Glutamatergic neuron (in vitro differentiated cells): ENCODE measurements at places on chromosomes 12 and 14.

DNA sequence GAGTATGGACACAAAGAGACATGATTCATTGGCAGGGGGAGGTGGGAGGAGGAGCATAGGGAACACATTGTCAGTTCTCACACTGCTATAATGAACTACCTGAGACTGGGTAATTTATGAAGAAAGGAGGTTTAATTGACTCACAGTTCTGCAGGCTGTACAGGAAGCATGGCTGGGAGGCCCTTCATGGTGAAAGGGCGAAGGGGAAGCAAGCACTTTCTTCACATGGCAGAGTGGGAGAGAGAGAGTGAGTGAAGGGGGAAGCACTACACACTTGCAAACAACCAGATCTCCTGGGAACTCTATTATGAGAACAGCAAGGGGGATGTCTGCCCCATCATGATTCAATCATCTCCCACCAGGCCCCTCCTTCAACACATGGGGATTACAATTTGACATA is 391.8 kb downstream of the BMP4 start:
- no peak for DNase-seq

DNA sequence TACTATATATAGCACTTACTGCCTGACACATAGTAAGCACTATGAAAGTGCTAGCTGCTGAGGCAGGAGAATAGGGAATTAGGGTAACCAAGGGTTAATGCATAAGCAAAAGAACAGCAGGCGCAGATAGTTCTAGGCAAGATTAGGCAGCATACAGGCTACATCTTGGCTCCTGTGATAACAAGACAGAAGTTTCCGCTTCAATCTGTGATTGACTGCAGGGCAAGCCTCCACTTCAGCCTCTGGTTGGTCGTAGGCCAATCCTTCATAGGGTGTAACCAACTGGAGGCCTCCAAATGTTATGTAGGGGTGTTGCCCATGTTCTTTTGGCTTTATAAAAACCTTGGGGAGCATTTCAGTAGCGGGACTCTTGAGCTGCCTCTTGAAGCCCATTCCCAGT is 46.9 kb downstream of the KLHL28 start:
- DNase-seq = no peak

GRCh38 chr12:75414671-75415070 is 23.8 kb downstream of the GLIPR1L2 start:
- DNase-seq = no peak

DNA sequence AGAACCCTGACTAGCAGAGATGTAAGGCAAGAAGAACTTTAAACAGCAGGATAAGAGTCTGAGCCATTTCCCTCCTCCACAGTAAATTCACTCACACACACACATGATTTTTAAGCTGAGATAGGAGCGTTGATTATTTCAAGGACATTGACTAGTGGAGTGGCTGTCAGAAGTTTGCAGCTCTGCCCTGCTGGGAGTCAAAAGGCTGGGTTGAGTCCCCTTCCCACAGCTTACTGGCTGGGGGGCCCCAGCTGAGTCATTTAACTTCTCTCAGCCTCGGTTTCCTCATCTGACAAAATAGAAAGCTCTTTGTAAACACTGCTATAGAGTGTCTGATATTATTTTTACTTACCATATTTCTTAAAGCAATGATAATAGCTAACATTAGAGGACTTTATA is 28.3 kb downstream of the VCPKMT start:
- no peak for DNase-seq

DNA sequence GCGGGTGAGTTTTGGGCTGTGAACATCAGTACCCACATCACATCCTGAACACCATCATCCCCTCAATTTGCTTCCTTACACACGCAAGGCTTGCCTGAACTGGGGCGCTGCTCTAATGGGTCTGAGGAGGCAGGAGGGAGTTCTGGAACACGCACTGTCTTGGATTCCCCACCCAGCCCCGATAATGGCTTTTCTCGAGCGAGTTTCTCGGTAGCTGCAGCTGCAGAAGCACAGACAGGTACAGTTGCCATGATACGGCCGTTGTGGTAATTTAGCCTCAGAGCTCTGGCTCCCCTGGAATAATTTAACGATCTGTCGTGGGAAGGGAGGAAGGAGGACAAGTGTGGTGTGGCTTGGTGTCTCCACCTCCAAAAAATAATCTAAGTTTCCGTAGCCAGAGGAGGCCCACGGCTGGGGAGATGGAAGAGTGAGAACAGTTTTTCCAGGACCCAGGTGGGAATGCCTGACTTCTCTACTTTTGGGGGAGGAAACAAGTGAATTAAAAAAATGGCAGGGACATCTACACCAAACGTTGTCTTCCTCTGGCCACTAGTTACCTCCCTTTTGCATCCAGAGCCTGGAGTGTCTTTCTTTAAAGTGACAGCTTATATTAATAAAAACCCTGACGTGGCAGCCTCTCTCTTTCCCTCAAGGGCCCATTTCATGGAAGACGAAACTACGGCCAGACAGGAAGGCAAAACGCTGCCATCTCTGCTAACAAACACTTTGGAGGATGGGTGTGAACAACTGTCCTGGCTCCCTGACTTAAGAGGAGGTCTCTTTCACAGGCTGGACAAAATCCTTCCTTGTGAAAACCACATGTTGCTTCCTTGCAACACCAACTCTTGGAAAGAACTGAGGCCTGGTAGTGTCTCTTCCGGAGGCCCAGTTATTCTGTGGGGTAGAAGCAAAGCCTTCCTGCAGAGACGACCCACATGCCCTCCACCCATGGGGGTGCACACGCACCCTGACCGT is 84.8 kb downstream of the RBM19 start:
- DNase-seq = no peak

DNA sequence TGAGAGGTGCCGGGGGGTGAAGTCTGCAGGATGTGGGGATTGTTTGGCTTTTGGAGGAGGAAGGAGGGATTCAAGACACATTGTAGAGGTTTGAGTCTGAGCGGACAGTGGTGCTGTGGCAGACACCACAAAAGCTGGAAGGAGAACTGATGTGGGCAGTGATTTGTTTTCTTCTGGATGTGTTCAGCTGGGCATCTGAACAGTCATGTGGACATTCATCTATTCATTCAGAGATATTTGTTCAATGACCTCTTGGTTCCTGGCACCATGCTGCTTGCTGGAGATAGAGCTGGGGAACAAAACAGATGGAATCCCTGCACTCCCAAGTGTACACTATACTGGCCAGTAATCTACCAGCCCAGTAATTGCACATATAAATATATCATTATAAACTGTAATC is 64.0 kb downstream of the PTPN11 start:
- DNase-seq = no peak

- DNase-seq = no peak
These were observed 11.4 kb upstream of the ARF6 start for GRCh38 chr14:49881350-49882001.

GRCh38 chr14:105737504-105738246 is 211.3 kb downstream of the TMEM121 start:
- DNase-seq = no peak

DNA sequence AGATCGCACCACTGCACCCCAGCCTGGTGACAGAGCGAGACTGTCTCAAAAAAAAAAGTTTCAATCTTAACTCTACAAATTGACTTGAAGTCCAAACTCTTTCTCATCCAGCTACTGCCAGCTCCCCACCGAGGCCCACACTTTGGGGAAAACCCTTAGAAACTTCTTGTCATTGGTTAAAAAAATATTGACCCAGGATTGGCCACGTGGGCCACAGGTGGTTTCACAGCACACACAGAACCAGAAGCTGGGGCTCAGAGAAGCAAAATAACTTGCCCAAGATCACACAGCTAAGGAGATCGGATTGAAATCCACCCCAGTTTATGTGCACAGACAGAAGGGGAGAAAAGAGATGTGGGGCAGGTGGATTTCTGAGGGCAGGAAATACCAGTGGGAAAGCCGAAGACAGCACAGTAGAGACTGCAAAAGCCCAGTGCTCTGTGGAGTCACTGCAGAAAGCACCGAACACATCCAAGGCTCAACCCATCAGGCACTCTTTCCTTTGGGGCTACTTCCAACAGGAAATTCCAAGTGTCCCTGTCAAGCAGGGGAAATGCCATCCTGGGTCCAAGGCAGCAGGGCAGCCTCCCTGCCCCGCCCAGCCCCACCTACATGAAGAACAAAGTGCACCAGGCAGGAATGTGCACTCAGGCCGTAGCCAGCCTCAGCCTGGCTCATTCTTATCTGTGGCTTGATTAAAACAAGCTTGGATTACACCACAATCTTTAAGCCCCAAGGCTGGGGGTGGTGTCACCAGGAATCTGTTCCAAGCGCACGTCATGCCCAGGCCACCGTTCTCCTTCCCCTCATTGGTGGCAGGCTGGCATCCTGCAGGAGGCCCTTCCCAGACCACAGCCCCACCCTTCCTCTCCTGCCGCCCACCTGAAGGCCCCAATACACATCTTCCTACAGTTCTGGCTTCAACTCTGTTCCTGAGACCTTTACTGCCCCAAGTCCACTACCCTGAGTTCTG is 72.5 kb downstream of the ITPK1 start:
- no peak for DNase-seq

GRCh38 chr12:100967189-100967588 is 172.6 kb downstream of the ANO4 start:
- no peak for DNase-seq

DNA sequence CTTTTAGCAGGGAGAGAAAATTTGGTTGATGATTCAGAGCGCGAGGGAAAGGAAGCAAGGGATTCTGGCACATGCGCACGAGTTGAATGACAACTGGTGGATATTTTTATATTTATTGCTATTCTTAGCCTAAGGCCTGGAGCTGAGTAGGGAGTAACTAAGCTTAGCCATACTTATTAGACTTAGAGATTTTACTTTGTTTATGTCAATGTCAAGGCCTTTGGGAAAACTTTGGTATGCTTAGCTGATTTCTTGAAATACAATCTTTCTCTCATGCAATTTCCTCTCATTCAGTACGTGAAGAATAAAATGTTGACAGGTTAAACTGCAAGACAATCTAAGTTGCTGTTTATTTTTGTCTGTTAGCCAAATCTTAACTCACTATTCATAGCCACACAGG is 101.1 kb downstream of the CRADD start:
- no peak for DNase-seq

- no peak for DNase-seq
These were observed 181.1 kb upstream of the STXBP6 start for GRCh38 chr14:25231004-25231403.

DNA sequence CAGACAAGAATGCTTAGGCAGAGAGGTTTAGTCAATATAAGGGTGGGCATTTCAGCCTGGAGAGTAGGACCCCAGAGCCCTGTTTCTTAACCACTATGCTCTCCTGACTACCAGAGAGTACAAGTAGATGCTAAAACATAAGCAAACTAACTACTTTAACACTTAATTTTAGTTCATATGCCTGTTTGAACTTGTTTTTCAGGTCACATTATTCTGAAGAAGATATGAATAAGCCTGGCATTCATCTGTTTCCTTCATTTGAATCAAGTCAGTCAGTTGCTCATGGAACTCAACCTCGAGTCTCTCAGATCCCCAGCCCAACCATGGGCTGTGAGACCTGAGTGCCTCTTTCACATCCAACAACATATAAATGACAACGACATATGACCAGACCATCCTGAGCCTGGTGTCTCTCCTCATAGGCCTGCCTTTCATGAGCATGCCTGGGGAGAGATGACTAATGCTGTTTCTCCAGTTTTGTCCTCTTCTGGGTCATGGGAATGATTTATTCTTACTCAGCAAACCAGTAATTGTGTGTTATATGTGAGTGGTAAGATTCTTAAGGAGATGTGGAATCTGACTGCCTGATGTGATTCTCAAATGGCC is 251.1 kb upstream of the BTG1 start:
- DNase-seq = no peak
